ENCODE measurements at places on chromosomes 12 and 14.

GRCh38 chr14:52240623-52241022, 26.9 kb upstream of the PTGDR start:
- no peak for DNase-seq

- DNase-seq: no peak
These were observed 211.8 kb downstream of the PCNX1 start for GRCh38 chr14:71119075-71119474.

DNA sequence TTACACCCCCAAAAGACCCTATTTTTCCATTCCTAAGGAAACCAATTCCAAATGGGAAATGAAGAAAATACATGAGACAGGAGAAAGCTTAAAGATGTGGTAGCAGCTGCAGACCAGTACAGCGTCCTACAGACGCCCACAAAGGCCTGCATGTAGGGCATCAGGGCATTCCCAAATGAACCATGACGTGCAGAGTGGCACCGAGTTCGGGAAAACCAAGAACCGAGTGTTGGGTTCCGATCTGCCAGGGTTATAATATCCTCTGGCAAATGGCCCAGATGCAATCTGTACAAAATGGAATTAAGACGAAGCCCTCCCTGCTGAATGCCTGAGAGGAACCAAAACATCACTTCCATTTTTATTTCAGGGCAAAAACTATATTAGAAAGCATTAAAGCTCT, 34.4 kb upstream of the SELPLG start:
- DNase-seq: no peak

DNA sequence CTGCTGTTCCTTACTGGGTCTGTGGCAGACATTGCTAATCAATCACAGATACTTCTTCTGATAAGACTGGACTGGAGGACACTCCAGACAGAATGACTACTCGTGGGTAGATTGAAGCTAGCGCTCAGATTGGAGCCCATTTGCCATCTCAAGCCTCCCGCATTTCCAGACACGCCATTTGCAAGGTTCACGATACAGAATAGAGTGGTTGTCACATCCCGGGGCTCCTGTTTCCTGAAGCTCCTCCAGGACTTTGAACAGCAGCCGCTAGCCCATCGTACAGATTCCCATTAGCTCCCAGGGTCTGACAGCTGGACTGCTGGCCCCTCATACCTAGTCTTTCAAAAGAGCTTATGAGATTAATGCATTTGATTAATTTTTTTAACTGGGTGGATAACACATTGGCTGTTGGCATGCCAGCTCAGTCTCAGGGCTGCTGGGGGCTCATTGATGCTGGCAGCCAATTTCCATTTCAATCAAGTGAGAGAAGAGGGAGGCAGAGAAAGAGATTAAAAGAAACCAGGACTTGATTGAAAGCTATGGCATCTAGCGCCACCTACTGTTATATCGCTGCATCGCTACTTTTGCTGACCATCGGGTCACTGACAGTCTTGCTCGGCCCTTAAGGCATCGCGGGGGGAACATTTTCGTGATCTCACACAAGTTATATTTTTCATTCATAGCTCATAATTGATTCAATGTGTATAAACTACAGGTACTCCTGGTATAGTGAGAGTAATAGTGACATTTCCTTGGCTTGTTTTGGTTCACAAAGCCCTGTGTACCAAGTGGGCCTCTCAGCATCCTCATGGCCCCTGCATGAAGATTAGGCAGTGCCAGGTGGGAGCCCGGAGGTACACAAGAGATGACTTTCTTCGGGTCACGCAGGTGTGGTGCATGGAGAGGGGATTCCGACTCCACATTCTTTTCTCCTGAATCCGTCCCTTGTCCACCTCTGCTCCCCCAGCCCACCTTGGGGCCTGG, 78.6 kb downstream of the CCDC60 start:
- no peak for DNase-seq

GRCh38 chr14:63345826-63346225, 27.1 kb upstream of the GPHB5 start:
- DNase-seq: no peak

DNA sequence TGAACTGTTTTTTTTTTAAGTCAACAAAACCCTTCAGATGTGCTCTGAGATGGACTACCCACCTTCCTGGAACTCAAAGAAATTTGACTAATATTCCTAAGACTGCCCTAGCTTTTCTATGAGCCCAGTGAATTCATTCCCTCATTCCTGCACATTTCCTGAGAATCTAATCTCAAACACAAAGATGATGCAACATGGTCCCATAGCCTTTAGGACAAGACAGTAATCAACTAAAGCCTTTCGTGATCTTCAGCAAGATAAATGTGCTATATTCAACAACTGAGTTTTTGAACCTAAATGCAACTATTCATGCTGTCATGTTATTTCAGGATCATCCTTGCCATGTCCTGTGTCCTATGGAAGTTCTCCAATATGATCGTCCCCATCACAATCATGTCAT, 5.0 kb downstream of the SETD3 start:
- no peak for DNase-seq

GRCh38 chr14:59564366-59564765, 12.2 kb downstream of the CCDC175 start:
- no peak for DNase-seq

DNA sequence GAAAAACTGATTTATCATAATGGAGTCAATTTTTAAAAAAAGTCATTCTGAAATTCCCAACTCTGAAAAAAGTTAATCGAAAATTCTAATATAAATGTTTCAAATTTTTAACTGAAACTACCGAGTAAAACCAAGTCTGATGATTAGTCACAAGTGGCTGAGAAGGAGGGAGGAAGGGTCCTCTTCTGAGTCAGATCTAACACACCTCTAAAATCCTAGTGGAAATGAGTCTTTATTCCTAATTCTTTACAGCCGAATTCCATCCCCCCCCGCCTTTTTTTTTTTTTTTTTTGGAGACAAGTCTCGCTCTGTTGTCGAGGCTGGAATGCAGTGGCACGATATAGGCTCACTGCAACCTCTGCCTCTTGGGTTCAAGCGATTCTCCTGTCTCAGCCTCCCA, 37.9 kb downstream of the RAD9B start:
- DNase-seq: no peak

GRCh38 chr12:122117979-122118378, 39.4 kb downstream of the MLXIP start:
- DNase-seq: no peak

- DNase-seq: no peak
These were observed 393.2 kb downstream of the TMEM121 start for GRCh38 chr14:105919458-105920150.

DNA sequence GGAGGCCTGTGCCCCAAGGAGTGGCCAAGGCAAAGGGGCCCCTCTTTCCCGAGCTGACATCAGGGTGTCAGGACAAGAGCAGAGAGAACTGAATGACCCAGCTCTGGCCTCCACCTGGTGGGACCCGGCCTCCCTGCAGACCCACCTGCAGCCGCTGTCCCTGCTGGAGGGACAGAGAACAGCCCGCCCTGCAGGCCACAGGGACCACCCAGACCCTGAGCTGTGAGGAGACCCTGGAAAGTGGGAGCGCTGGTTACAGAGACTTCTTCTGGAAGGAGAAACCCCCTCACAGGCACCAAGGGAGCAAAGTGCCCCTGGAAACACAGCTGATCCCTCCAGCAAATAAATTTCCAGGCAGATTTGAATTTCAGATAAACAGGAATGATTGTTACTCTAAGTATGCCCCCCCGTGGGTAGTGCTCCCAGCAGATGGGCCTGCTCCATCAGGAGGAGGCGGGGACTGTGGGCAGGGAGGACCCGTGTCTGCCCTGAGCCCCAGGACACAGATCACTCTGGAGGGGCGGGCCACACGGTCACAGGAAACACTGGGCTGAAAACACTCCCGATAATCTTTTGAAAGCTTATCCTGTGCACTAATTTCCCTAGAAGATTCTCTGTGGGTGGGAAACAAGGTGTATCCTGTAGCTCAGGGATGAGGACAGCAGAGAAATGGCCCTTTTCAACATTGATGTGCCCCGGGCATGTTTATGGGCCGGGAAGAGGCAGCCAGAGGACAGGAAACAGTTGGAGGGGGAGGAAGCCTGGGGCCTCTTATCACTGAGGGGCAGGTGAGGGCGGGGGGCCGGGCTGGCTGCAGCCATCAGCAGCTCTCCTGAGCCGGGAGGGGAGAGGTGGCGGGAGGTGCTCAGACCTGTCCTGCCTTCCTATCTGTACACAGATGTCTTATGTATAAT, 276.0 kb downstream of the ADGRD1 start:
- DNase-seq: no peak
